ENCODE measurements at places on chromosomes 11 and 22.

DNA sequence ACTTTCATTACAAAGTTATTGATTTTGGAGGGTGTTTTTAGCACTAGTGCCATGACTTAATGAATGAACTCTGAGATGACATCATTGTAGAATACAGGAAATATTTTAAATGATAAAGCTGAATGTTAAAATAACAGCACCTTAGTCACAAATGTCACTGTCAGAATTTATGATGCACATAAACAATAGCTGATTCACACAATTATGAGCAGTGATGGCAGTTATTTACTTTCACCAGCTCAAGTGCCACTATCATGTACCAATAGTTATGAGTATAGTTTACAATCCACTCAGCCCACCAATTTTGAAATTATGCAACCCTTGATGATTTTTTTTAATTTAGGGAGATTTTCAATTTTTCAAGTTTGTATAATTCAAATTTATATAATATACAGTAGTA lies 23.0 kb downstream of the SERPING1 start:
- no peak for DNase-seq

GRCh38 chr22:30436196-30436595 lies 10.6 kb downstream of the MTFP1 start:
- no peak for DNase-seq

GRCh38 chr11:64291262-64291751 lies at the start of gene KCNK4:
Gene KCNK4 (plus strand): TSS chr11:64291302. CDS start chr11:64293019, 1,717 bp downstream.
- DNase-seq: no peak

DNA sequence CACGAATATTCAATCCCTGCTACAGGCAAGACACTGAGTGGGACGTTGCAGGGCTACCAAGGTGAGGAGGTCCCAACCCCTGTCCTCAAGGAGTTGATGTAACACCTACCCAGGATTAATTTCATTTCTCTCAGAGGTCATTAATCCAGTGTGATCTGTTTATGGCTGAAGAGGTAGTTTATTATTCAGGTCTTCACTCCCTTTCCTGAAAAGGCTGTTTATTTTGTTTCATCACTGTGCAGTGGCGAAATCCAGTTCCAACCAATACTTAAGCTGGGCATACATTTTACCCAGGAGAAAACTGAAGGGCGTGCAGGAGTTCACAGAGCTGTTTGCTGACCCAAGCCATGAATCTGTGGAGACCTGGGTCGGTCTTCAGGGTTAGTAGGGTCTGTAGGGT lies 2.7 kb upstream of the PTPRJ start:
- DNase-seq: no peak

DNA sequence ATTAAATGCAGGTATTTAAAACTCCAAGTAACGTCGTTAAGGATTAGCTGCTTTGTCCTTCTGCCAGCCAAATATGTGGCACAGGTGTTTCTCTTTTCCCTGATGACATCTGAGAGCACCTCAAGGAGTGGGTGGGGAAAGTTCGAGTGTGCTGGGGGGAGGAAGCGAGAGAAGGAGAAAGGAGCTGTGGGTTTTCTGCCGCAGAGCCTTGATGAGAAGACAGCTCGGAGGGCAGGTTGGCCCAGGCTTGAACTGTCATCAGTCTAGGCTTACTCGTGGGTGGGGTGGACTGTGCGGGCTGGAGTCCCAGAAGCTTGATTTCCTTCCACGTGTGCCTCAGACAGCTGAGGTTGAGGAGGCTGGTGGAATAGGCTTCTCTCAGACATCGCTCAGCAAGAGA lies 15.2 kb upstream of the SORL1-AS1 start:
- DNase-seq: no peak

DNA sequence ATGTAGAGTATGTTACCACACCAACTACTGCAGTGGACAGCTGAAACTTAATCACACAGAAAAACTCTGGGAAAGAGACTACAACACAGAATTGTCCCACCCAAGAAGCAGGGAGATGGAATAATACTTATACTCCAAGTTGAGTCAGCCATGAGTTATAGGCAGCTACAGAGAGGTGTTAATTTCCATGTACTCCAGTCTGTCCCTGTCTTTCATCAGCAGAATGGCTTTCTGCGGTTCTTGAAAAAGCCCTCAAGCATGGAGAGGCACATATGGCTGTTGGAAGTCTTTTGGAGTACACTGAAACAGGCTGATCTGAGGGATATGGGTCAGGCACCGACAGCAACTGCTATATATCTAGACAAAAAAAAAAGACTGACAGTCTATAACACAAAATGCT lies 219.5 kb downstream of the DLG2 start:
- no peak for DNase-seq

DNA sequence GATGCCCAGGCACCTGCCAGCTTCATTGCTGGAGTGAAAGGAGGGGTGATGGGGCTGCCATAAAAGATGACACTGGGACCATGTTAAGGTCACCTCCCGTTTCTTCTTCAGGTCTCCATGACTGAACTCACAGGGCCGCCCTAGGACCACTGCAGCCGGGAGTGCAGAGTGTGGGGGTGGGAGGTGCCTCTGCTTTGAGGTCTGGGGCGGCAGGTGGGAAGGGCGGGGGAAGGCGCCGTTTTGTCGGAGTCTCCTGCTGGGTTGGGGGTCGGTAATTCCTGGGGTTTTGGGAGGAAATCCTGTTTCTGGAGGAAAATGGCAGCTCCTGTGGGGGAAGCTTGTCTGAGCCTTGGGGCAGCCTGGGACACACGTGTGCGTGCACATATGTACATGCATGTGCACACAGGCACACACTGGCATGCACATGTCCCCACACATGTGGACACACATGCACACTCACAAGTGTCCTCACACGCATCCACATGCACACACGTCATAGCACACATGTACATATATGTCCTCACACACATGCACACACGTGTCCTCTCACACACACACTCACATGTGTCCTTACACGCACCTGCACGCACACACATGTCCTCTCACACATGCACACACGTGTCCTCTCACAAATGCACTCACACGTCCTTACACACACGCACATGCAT lies 990.9 kb downstream of the BRD1 start:
- DNase-seq: no peak

DNA sequence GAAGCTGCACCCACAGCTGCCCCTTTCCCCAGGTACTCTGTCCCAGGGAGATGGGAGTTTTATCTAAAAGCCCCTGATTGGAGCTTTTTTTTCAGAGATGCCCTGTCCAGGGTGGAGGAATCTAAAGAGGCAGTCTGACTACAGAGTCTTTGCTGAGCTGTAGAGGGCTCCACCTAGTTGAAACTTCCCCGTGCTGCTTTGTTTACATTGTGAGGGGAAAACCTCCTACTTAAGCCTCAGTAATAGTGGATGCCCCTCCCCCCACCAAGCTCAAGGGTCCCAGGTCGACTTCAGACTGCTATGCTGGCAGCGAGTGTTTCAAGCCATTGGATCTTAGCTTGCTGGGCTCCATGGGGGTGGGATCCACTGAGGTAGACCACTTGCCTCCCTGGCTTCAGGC lies 470.1 kb upstream of the LARGE1 start:
- no peak for DNase-seq

DNA sequence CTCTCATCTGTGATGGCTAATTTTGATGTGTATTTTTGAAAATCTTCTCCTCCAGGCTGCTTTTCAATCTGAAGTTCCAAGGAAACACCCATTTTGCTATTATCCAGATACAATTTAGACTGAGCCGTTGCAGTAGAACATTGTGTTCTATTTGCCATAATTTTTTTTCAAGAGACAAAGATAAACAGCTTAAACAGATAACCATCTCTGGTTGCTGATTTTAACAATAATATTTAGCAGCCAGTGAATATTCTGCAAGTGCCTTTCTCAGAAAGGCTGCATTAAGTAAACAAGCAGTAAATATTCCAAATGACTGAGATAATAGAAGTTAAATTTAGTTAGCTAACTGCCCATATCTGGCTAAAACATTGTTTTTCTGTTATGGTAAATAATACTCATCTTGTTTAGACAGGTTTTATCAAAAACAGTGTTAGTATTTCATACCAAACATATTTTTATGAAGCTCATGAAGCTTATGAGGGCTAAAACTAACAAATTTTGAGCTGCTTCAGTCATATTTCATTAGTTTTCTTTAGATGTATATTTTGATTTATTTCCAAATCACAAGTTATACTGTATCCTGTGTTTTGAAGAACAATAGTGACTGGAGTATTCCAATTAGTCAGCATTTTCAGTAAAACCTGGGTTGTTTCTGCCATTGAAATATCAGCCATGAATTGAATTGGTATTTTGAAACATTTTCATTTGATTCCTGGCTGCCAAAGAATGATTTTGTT lies 206.7 kb downstream of the SBF2 start:
- DNase-seq: no peak

DNA sequence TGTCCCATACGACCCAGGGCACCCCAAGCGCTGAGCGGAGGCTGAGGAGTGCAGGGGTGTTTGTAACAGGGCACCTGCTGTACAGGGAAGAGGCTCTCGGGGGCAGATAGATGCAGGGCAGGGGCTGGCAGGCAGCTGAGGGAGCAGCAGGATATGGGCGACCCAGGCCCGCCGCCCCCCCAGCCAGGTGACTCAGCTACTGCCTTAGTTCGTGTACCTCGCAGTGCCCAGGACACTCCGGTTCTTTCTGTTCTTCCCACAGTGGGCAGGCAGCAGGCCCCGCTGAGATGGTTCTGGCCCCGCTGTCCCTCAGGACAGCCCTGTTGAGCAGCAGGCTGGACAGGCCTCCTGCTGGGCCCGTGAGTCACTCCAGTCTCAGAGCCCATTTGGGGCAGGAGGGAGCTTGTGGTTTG lies 16.2 kb downstream of the PHLDA2 start:
- DNase-seq: no peak

GRCh38 chr11:119652907-119653659 lies 75.9 kb downstream of the NECTIN1 start:
- DNase-seq: no peak

DNA sequence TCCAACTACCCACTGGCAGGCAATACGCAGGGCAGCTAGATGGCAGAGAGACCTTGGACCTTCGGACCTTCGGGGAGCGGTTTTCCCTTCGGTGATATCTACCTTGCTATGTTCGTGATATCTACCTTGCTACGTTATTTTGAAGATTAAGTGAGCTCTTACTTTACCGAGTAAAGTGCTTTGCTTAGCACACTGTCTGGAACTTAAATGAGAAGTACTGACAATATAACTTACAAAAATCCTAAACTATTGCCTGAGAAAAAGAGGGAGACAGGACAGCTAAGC lies 1.0 kb upstream of the PRDM10 start:
- no peak for DNase-seq

DNA sequence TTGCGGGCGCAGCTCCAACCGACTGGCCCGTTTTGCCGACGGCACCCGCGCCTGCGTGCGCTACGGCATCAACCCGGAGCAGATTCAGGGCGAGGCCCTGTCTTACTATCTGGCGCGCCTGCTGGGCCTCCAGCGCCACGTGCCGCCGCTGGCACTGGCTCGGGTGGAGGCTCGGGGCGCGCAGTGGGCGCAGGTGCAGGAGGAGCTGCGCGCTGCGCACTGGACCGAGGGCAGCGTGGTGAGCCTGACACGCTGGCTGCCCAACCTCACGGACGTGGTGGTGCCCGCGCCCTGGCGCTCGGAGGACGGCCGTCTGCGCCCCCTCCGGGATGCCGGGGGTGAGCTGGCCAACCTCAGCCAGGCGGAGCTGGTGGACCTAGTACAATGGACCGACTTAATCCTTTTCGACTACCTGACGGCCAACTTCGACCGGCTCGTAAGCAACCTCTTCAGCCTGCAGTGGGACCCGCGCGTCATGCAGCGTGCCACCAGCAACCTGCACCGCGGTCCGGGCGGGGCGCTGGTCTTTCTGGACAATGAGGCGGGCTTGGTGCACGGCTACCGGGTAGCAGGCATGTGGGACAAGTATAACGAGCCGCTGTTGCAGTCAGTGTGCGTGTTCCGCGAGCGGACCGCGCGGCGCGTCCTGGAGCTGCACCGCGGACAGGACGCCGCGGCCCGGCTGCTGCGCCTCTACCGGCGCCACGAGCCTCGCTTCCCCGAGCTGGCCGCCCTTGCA lies 1.0 kb downstream of the FJX1 start:
- no peak for DNase-seq

- DNase-seq: no peak
Observed at GRCh38 chr11:6129635-6130034, 22.2 kb downstream of the OR56B4 start.

Measured in NAMALWA (cell line).